H54 (cell line): ENCODE measurements at places on chromosomes 2 and 18.

- DNase-seq, result no peak
Measured at GRCh38 chr18:76656925-76657827, 162.1 kb upstream of the ZNF516 start.

- no peak for DNase-seq
Measured at GRCh38 chr2:190221429-190221828, 98.2 kb downstream of the HIBCH start.

- peak; percentile 51 for DNase-seq
Measured at GRCh38 chr2:111702119-111702803, 181.7 kb downstream of the ANAPC1 start.

DNA sequence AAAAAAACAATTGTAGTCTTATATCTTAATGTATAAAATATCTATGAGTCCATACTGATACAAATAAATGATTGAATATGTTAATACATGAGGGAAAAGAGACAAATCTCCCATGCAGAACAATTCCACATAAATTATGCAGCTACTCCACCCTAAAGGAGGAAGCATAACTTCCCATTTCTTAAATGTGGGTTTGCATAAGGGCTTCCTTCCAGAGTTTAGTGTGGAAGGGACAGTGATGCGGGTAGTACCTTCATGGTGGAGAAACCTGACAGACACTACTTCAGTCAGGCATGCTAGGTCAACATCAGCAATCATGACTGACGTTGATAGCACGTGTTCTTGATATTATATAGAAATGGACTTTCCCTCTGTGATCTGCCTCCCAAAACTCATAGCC lies 146.9 kb upstream of the STON1 start:
- no peak for DNase-seq

GRCh38 chr2:209260281-209260680 lies 163.6 kb upstream of the MAP2 start:
- DNase-seq, result no peak

DNA sequence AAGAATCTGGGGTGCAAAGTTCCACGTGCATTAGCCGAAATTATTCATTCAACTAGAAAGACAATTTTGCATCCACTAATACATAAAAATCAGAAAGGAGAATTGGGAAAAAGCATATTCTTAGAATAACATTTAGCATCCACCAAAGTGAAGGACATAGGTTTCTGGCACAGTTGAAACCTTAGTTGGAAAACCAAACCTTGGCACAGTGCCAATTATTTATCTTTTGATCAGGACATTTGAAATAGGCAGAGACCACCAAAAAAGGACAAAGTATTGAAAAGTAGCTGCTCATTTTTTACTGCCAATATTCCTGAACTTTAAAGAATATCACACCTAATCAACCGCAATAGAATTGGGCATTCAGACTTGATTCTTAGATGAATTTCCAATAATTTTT lies 25.5 kb upstream of the NFU1 start:
- no peak for DNase-seq

GRCh38 chr2:134682726-134683125 lies 36.1 kb downstream of the TMEM163 start:
- no peak for DNase-seq

- no peak for DNase-seq
Measured at GRCh38 chr2:215567504-215567903, 131.6 kb upstream of the FN1 start.

- DNase-seq, result no peak
Measured at GRCh38 chr18:36511791-36512352, 214.4 kb downstream of the FHOD3 start.
